Stimulated activated CD8-positive, alpha-beta memory T cell treated with anti-CD3 and anti-CD28 coated beads, Interleukin-4, amount 100 ng/mL, for 24 hours (primary cell): ENCODE measurements at places on chromosomes 5 and 9.

GRCh38 chr5:44603496-44604272 is 205.1 kb upstream of the MRPS30 start:
- no peak for DNase-seq

- no peak for DNase-seq
Observed at GRCh38 chr9:35675732-35676392, 2.1 kb downstream of the CA9 start.

DNA sequence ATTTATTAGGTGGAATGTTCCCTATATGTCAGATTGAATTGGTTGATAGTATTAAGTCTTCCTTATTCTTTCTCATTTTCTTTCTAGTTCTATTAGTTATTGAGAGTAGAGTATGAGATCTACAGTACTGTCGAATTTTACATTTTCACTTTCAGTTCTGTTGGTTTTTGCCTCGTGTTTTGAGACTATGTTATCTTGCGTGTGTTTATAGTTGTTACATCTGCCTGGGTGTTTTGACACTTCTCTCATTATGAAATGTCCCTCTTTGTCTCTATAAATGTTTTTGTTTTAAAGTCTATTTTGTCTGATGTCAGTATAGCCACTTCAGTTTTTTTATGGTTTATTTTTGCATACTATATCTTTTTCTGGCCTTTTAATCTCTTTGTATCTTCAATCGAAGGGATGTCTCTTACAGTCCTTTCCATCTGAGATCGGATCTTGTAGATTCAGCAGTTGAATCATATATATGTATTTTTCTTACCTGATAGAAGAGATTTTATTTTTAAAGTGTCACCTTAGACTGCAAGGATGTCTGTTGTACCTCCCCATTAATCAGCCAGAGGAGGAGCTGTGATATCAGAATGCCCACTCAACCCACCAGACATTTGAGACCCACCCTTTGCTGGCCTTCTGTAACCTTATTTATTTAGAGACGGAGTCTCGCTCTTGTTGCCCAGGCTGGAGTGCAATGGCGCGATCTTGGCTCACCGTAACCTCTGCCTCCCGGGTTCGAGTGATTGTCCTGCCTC is 20.7 kb downstream of the EHMT1 start:
- no peak for DNase-seq

DNA sequence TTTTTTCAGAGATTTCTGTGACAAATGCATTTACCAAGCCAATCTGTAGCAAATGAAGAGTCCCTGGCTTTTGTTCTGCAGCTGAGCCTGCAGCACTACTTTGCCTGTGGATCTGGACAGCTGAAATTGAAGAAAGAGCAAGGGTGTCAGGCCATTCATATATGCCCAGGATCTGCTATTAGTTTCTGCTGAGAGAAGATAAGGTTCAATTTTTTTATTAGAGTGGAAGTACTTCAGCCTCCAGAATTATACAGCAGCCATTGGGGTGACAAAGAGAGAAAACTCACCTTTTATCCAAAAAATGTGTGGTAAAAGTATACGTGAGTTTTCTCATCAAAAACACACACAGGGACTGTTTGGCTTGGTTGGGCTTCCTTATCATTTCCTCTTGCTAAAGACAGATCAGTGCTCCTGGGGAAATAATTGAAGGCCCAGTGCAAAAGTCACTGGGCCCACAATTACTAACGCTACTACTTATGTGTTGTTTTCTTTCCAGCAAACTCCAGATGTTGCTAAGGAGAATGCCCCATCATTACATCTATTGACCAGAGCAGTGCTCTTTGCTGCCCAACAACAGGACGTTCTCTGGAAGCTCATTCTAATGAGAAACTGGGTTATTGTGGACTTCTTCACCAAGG is 138.6 kb downstream of the CEMIP2 start:
- no peak for DNase-seq

DNA sequence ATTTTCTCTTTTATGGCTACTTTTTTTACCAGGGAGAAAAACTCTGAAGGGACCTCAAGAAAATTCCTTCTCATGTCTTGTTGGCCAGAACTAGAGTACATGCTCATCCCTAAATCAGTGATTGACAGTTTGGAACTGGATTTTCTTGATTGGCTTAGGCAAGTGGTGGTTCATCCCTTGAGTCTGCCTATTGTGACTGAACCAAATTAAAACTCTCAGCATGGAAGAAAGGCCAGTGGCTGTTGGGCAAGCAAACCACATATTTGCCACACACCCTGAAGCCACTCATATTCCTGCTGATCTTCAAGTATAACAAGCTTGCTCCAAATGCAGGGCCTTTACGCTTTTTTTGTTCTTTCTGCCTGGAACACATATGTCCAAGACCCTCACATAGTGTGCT is 7.2 kb upstream of the HOMER1 start:
- no peak for DNase-seq

GRCh38 chr5:127254729-127255284 is 35.8 kb upstream of the MEGF10 start:
- no peak for DNase-seq

DNA sequence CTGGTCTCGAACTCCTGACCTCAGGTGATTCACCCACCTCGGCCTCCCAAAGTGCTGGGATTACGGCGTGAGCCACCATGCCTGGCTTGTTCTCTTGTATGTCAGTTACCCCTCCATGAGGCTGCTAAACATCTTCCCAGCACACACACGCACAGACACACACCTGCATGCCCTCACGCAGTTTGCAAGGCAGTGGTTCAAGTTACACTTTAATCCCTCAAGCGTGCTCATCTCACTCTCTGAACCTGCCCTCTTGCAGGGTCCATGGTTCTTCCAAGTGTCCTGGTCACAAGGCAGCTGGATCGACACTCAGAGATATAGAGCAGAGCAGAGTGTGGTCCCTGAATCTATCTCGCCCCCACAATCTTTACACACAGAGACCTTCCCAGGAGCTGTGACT is 34.1 kb upstream of the RUFY1 start:
- DNase-seq, result no peak

- DNase-seq, result no peak
Observed at GRCh38 chr5:166823360-166823759, 1468.1 kb upstream of the WWC1 start.

GRCh38 chr5:5141339-5141599 is 1.1 kb downstream of the ADAMTS16 start:
- no peak for DNase-seq

GRCh38 chr9:132609829-132610228 is 27.4 kb downstream of the BARHL1 start:
- no peak for DNase-seq

DNA sequence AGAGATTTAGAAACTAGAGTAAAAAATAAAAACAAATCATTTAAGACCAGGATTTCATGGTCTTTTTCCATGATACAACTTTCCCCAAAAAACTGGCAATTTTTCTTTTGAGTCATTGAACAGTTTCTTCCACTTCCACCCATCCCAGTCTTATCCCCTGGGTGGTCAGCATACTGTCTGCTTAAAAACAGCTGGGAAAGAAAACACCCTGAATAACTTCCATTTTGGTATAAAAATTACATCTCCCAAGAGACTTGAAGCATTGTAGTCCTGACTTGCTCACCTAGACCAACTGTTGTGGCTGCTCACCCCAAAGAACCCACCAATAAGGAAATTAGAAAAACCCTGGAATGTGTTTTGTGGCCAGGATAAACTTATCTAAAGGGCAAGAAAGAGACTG is 731.3 kb downstream of the NR2F1-AS1 start:
- DNase-seq, result no peak

DNA sequence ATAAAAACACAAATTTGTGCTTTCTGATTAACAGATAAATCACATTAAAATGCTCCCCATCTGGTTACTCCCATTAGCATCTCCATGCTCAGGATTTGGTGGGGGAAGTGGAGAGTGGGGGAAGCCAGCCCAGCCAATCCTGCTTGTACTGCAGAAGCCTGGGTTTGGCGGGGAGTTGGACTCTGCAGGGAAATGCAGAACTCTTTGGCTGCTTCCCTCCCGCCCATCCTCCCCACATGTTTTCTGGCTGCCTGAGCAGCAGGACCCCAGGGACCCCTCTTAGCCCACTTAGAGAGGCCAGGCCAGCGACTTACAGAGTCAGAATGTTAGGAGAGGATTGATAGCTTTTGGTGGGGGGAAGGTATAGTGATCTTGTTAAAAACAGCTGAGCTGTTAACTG is 59.5 kb upstream of the FOXI1 start:
- DNase-seq, result no peak

GRCh38 chr5:67115246-67115645 is 81.4 kb downstream of the CD180 start:
- DNase-seq, result no peak

- no peak for DNase-seq
Observed at GRCh38 chr5:117859176-117859575, 1129.2 kb downstream of the DTWD2 start.

- no peak for DNase-seq
Observed at GRCh38 chr9:88748566-88749261, 213.7 kb downstream of the NXNL2 start.

DNA sequence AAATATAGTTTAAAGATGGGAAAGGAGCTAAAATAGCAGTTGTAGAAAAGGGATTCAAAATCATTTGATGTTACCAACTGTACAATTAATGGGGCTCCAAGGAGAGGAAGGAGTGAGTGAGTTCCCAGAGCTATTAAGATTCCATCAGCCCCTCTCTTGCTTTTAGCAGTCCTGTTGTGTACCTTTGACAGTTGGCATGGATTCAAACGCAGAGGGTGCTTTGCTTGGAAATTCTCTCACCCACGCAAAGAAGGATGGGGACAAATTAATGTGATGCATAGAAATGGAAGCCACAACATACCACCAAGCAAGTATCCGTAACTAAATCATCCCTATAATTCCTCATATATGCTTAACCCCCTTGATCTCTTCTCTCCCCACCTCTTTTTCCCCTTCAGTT is 461.3 kb downstream of the EBF1 start:
- DNase-seq, result no peak

DNA sequence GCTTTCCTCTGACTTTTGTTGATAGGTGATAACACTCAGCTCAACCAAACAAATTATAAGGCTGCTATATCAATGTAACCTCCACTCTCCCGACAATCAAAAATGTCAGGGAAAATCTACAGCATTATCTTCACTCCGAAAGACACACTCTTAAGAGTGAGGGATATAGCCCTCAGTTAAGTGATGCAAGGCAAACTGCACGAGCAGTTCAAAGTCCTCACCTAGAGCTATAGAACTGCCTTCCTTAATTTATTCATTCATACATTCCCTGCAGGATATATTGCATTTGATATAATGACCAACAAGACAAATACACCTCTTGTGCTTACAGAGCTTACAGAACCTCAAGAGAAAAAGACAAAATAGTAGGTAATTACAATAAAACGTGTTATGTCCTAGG is 378.1 kb downstream of the ELAVL2 start:
- no peak for DNase-seq

DNA sequence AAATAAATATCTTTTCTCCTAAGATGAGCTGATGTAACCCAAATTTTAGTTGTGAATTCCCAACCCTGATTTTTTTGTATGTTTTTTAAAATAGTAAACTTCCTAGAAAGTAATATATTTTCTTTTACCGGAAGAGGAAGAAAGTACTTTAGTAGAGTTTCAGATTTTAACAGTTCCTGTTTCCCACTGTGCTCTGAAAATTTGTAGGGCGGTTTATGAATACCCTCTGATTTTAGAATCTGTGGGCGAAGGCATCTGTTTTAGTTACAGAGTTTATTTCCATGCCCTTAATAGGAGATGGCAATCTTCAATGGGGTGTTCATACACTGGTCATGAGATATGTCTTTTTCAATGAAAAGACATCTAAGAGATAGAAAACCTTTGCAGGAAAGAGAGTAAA is 3.7 kb upstream of the HOMER1 start:
- DNase-seq, result no peak

DNA sequence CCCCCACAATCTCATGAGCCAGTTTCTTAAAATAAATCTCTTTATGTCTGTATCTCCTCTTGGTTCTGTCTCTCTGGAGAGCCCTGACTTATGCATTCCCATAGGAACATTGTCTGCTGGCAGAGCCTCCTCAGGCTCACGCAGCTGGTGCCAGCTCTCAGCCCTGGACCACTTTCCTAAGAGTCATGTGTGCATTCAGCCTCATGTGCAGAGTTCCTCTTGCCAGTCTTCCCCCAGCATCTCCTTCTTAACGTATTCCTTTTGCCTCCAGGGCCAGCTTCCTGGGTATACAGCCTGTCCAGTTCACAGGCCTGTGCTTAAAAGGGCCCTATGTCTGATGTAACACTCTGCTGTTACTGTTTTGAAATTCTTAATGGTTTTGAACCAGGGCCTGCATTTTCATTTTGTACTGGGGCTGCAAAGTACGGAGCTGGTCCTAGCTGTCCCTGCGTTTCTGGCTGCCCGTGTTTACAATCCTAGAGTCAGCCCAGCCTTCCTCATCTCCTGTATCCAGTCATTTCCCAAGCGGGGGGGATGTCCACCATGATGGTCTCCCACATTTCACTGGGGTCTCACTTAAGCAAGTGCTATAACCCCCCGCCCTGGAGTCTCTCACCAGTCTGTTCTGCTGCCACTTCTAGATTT is 18.1 kb downstream of the ANKRD33B start:
- no peak for DNase-seq

GRCh38 chr5:98004463-98004862 is 769.0 kb upstream of the RGMB start:
- DNase-seq, result no peak

DNA sequence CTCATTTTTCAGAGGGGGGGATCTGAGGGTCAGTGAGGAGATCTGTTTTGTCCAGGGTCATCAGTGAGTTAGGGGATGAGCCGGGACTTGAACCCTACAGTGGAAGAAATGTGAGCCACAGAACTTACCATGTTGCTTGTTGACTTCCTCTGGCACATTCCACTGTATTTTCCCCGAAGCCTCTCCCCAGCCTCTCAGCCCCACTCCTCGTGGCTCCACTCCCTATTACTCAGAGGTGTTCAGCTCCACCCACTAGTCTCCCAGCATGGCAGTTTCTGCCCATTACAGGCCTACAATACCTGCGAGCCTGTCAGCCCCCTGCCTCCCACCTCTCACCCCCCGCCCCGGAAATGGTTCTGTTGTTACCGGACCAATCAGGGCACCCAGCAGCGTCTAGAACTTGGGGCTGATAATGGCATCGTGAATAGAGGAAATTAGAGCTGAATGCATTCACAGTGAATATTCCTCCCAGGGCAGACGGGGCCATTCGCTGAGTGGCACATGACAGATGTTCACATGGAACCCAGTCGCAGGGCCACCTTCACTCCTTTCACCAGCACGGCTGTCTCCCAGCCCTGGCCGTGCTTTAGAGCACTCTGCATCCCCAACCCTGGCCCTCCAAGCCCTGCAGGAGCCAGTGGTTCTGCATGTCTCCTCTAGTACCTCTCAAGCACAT is 81.6 kb downstream of the KCNIP1 start:
- no peak for DNase-seq

DNA sequence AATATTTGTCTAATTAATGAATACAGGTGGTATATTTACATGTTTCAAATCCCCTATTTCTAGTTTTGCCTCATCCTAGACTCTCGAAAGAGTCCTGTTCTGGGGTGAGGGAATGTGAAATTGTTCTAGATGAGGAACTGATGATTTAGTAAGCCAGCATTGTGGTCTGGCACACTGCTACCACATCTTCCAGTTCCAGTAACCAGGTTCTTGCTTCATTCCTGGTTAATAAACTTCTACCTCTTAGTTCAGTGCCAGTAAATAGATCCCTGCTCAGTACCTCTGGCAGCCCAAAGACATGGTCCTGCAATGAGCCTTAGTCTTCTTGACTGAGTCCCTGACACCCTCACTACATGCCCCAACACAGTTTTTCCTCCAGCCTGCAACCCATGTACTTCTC is 207.7 kb downstream of the SREK1 start:
- no peak for DNase-seq
